Heart right ventricle (tissue), 16 donors: ENCODE measurements at places on chromosomes 12 and 14.

- DNase-seq = no peak
Measured at GRCh38 chr12:110577864-110578693, 5.0 kb downstream of the PPTC7 start.

DNA sequence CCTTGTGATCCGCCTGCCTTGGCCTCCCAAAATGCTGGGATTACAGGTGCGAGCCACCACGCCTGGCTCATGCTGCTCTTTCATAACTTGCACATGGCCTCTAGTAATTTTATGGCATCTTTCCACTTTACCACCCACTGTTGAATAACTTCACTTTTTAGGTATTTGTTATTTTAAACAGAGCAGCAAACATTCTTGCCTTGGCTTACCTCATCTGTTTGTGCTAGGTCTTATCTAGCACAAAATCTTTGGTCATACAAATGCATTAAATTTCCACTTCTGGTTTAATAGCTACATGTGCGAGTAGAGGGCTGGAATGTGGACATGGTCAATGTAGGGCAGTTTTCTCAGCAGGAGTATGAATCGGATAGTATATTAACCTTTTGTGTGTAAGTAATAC is 38.8 kb upstream of the ATF7IP start:
- no peak for DNase-seq

- DNase-seq = no peak
Measured at GRCh38 chr14:54503486-54503885, 6.2 kb upstream of the CGRRF1 start.

DNA sequence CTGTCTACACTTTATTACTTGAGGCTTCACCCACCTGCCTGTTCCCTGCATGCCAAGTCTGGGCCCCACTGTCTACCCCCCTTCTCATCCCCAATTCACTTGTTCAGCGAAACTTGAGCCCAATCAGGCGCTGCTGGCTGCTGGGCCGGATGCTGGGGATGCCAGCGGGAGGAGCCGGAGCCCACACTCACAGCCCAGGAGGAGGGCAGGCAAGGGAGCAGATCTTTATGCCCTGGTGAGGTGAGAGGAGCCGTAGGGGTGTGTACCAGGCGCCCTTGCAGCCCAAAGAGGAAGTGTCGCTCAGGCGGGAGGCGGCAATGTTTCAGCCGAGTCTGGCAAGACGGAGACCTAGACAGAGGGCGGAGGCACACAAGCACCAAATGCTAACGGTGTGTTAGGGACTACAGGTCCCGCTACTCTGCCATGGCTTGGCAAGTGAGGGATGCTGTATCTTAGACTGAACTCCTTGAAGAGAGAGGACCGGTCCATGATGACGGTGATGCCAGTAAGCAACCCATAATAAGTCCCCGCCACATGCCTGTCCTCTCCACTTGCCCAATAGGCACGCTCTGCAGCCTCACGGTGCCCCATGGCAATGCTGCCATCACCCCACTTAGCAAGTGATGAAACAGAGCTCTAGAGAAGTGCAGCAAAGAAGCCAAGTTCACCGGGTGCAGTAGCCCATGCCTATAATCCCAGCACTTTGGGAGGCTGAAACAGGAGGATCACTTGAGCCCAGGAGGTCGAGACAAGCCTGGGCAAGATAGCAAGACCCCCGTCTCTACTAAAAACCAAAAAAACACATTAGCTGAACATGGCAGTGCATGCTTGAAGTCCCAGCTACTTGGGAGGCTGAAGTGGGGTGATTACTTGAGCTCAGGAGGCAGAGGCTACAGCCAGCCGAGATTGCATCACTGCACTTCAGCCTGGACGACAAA is 41.6 kb downstream of the LRRC74A start:
- no peak for DNase-seq

- no peak for DNase-seq
Measured at GRCh38 chr12:24719293-24719721, 229.6 kb downstream of the BCAT1 start.

DNA sequence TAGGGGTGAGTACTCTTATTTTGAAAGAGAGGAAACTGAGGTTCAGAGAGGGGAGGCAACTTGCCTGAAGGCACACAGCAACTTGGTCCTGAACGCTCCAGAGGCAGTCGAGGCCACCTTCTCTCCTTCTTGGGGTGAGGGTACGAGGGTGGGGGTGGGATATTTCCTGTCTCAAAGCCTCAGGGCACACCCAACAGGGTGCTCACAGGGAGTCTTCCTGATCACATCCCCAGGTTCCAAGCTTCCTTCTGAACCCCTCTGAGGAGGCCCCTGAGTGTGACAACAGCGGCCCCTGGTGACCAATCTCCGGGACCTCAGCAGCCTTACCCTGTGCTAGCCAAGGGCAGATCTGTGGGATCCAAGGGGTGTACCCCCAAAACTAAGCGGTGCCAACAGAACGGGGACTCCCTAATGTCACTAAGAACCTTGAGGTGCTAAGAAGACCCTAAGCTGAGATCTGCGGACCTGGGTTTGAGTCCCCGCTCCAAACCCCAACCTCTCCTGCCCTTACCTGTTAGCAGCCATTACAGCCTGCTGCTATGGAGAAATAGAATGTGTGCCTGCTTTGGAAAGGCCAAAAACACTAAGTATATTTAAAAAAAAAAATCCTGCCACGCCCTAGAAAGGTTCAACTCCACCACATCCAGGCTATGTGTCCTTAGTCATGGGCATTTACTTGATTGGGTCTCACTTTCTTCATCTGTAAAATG is 57.9 kb downstream of the TRPV4 start:
- peak; percentile 73 for DNase-seq

GRCh38 chr14:33377596-33378390 is 439.1 kb downstream of the NPAS3 start:
- no peak for DNase-seq

DNA sequence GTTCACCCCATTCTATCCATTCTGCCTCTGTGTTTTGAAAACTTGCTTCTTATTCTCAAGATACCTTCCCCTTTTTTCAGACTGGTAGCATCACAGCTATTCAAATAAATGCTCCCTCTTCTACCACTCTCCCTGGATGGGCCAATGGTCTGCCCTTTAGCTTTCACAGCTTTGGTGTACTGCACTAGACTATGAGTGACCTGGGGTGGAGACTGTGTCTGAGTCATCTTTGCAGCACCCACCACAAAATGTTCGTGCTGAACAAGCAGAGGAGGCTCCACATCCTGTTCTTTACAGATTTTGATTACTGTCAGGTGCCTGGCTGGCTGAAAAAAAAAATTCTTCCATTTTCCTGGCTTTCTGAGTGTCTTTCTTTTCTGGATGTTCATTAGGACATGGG is 1104.1 kb upstream of the TMEM132C start:
- DNase-seq = no peak

- no peak for DNase-seq
Measured at GRCh38 chr12:117052386-117053049, 46.7 kb downstream of the TESC start.

GRCh38 chr12:32569259-32569658 is 109.8 kb upstream of the DNM1L start:
- no peak for DNase-seq

DNA sequence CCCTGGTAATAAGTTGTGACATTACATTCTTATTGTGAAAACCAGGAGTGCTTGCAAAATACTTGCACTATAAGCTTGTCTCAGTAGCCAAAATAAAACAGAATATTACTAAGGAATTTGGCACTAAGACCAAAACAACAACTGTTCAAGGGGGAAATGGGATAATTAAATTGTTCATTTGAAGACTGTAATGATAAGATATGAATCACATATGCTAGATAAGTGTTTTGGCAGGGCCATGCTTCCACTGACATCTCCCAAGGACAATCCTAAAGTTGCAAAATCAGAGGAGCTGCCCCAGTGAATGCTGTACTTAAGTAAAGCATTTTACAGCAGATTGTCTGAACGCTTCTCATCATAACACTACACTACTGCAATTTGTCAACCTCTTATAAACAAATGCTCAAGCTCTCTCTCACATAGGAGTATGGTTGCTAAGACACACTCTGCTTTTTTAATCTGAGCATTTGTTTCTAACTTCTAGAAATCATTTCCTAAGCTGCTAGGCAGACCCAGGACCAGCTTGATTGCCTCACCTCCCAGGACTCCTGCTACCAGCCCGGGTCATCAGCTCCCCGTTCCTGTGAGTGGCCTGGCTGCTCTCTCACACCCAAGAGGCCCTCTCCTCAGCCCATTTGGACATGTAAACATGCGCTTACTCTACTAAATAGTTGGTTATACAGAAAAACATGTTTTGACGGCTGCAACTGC is 191.5 kb downstream of the PAX9 start:
- peak; percentile 19 for DNase-seq

GRCh38 chr12:47249082-47249481 is 169.3 kb upstream of the AMIGO2 start:
- DNase-seq = no peak

DNA sequence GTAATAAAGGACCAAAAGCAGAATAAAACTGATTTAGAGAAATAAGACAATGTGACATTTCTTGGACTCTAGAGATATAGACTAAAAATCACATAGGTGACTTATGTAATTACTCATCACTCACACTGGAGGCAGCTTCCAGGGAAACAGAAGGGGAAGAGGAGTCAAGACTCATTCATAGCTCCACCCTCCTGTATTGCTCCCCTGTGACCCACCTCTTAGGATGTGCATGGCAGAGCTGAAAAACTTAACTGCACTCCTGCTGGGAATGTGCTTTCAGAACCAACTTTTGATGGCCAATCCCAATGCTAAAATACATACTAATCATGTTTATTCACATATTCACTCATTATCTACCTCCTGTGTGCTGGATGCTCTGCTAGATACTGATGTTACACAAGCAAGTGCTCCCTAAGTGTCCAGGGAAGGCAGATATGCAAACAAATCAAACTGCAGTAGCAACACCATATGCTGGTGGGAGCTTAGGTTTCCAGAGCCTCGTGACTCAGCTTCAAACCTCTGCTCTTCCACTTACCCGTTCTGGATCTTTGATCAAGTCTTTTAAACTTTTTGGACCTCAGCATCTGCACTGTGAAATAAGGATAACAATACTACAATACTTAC is 316.1 kb downstream of the GALC start:
- no peak for DNase-seq

DNA sequence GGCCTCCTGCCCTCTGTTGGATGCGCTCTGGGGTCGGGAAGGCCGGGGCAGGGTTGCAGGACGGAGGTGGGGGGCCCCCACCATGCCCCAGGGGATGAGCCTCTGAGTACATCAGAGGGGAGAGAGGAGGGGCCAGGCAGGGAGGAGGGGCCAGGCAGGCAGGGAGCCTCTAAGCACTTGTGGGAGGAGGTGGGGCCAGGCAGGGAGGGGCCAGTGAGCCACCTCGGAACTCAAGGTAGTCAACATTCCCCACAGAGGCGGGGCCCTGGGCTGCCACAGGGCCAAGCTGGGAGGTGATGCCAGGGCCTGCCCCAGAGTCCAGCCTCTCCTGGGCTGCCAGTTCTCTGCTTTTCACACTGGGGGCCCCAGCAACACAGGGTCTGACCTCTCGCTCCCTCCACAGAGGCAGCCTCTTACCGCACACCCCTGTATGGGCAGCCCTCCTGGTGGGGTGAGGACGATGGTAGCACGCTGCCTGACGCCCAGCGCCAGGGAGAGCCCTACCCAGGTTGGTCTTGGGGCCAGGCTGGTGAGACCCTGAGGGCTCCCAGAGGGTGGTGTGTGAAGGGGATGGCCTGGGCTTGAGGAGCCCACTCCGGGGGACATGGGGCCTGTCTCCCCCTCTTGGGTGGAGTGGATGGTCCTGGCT is 17.4 kb downstream of the CEP170B start:
- DNase-seq = peak; percentile 4

- DNase-seq = peak; percentile 77
Measured at GRCh38 chr14:22886500-22887259, 3.7 kb downstream of the REM2 start.

DNA sequence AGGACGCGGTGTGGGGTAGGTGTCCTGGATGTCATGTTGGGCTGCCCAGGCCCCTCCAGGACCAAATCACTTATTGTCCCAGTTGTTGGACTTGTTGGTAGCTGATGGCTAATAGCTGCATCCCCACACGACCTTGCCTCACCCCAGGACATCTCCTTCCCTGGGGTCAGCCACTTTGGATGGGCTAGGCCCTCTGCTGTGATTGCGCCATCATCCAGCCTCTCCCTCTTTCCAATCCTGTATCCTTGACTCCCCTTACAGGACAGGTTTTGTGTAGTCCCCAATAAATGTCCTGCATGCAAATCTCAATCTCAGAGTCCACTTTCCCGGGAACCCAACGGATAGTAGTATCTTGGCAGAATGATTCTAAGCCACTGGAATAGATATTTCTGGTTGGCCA is 43.4 kb upstream of the CHST11 start:
- DNase-seq = no peak

GRCh38 chr12:45217846-45218245 is 2.0 kb downstream of the ANO6 start:
- DNase-seq = no peak

DNA sequence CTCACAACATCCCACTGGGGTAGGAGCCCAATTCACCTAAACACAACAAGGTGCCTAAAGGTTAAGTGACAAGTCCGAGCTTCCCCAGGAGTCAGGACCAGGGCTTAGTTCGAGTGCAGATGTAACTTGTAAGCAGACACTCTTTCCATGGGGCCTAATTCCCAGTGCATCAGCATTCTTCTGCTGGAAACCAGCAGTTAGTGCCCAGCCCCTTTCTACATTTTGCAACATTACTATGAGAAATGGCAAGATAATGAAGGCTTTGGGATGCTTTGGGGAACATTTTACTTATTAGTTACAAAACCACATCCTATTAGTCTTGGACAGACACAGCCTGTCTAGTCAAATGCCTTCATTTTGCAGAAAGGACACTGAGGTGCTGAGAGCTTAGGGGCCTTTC is 179.8 kb downstream of the CALM1 start:
- no peak for DNase-seq

DNA sequence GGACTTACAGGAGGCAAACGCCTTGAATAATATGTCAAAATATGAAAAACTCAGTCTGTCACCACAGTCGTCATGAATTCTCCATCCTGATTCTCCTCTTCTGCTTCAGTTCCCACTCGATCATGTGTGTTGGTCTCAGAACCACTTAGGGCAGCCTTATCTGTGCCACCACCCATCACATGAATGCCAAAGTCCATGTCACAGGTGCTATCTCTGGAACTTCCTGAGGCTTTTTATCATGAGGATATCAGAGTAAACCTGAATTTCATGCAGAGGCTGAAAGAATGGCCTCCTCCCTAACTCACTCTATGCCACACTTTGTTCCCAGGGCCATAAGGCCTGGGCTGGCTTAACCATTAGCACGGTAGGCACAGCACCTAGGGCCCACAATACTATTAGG is 28.8 kb upstream of the MAP3K9 start:
- DNase-seq = no peak
